ENCODE measurements at places on chromosomes 1 and 21.

DNA sequence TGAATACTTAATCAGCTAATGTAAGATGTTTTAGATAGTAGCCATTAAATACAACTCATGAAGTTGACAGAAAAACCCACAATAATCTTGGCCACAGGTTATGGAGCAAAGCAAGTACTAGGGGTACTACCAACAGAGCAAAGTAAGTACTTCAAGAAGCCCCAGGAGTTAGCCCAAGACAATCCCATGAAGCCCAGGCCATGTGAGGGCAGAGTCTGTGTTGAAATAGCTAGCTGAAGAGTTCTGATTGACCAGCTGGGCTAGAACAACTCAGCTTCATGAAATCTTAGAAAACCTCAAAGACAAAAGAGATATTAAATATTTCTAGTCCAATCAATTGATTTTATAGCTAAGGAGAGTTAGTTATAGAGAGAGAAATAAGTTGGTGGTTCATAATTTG, 212.9 kb upstream of the HOOK1 start:
- no peak for DNase-seq

- DNase-seq, result no peak
These were observed 36.7 kb upstream of the IL20 start for GRCh38 chr1:206828765-206829164.

DNA sequence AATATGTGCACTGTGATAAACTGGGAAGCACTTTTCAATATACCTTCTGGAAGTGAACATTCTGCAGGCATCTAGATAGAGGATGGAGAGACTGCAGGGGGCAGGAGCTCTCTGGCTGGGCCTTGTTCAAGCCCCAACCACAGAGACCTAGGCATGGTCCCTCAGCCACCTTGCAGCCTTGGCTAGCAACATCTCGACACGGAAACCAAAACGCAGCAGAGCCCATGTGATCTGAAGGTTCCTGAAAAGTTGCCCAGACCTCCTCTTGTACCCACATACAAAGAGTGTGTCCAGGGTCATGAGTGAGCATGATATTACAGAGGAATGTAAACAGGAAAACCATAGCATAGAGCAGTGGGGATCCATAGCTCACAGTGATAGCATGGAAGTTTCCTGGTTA, 33.1 kb upstream of the SAMD11 start:
- DNase-seq, result no peak

GRCh38 chr1:169090900-169091311, 15.6 kb upstream of the ATP1B1 start:
- DNase-seq, result no peak

DNA sequence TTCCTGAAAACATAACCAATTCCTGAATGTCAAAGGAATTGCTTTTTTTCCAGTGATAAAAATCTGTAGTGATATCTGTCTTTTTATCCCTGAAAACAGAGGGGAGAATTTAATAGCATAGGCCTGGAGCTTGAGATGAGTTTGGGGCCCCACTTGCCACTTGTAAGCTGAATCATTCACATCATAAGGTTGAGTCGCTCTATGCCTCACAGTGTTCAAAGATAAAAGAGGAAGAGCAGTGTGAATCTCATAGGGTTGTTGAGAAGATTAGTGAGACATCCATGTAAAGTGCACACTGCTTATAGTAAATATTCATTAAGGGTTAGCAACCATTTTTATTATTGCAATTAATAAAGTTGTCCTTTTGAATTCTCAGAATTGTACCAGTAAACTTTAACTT, 271.3 kb downstream of the DNM3 start:
- no peak for DNase-seq

GRCh38 chr1:166874464-166874863, 1.6 kb downstream of the TADA1 start:
- no peak for DNase-seq

GRCh38 chr1:103513711-103514110, 11.8 kb upstream of the RNPC3 start:
- no peak for DNase-seq
